Renal cortical epithelial cell (primary cell): ENCODE measurements at places on chromosomes 16 and 17. TPM values are rescaled to one million over a fixed set of nuclear protein-coding genes. Genes with fewer than 3 reads are reported as not detected.

DNA sequence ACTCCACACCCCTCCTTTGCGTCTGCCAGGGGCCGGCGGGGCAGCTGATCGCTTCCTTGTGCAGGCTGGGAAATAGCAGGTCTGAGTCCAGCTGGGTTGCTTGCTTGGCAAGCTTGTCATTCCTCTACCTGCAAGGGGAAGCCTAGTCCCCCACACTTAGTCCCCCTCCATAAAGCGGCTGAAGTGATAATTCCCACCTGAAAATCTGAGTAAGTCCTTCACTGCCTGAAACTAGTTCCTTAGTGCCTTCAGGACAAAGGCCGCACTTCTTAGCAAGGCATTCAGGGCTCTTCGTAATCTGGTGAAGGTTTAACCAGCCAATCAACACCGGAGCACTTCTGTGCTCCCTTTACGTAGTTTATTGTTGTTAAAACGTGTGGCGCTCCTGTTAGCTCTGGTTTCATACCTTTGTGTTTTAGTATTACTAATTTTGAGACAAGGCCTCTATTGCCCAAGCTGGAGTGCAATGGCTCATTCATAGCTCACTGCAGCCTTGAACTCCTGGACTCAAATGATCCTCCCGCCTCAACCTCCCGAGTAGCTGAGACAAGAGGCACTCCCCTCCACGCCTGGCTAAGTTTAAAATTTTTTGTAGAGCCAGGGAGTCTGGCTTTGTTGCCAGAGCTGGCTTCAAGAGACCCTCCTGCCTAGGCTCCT lies 817 bp downstream of the PSKH1 start:
- peak; percentile 42 for DNase-seq

GRCh38 chr17:60916043-60916442 lies 238.4 kb downstream of the BCAS3 start:
- DNase-seq = no peak

ITGB4 gene
- 76.9 and 82.5 TPM in 2 replicates for total RNA-seq

DNA sequence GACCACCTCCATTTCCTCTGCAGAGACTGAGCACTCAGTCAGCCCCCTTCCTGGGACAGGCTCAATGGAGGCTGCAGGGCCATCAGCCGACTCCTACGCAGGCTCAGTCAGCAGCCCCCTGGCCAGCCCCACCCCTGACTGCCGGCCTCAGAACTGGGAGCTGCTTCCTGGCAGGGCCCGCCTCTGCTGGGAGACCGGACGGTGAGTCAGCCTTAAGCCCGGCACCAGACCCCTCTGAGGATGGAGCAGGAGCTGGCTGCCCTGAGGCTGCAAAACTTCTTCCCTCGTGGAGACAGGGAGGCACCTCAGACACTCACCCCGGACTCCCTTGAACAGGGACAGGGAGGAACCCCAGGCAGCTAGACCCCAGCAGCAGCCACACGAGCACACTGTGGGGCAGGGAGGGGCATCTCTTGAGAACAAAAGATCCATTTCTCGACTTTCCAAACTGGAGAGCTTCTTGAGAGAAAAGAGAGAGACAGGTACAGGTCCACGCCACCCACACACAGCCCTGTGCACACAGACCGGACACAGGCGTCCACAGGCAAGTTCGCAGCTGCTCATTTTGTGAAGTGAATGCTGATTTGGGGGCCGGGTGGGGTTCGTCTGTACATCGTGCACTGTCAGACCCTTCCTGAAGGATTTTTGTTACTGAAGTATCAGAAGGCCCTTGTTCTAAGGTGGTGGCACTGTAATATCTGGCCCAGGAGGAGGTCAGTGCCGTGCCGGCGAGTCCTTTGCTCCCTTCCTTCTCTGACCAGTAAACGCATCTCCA lies 1.3 kb upstream of the TUBB3 start:
- DNase-seq = peak; percentile 88

DNA sequence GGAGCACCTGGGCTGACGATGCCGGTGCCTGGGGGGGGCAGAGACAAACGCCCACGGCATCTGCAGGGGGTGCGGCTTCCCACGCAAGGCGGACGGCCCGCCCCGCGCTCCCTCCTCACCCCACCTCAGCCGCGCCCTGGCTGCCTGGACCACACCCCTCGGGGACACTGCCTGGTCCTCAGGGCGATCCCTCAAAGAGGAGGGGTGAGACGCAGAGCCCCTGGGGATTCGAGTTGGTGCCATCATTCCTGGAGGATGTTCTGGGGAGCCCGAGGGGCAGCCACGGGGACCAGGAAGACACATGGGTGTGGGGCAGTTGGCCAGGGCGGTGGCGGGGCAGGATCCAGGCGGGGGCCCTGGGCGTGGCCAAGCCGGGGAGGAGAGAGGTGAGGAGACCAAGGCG lies 3.9 kb downstream of the IGFALS start:
- DNase-seq = no peak

NSMCE1 gene
- 72.1 and 94.6 TPM in 2 replicates for total RNA-seq

DNA sequence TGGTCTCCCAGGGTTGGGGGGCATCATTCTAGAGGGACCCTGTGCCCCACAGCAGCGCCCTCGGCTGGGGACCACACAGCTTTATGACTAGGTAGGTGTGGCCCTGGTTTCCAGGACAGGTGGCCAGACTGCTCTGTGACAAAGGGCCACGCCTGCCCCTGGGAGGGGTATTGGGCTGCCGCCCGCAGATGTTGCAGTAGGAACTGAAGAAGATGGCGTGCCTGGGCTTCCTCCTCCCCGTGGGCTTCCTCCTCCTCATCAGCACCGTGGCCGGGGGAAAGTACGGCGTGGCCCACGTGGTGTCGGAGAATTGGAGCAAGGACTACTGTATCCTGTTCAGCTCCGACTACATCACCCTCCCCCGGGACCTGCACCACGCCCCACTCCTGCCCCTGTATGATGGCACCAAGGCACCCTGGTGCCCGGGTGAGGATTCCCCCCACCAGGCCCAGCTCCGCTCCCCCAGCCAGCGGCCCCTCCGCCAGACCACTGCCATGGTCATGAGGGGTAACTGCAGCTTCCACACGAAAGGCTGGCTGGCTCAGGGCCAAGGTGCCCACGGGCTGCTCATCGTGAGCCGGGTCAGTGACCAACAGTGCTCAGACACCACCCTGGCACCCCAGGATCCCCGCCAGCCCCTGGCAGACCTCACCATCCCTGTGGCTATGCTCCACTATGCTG lies at the start of gene SPPL2C:
Gene SPPL2C, plus strand, starts transcription at position 187 of the 681 bp plus-strand sequence. Its CDS starts 26 bp downstream, at position 213.
- DNase-seq = no peak

- DNase-seq = no peak
These were observed 303.8 kb upstream of the ASIC2 start for GRCh38 chr17:33596899-33597298.

DNA sequence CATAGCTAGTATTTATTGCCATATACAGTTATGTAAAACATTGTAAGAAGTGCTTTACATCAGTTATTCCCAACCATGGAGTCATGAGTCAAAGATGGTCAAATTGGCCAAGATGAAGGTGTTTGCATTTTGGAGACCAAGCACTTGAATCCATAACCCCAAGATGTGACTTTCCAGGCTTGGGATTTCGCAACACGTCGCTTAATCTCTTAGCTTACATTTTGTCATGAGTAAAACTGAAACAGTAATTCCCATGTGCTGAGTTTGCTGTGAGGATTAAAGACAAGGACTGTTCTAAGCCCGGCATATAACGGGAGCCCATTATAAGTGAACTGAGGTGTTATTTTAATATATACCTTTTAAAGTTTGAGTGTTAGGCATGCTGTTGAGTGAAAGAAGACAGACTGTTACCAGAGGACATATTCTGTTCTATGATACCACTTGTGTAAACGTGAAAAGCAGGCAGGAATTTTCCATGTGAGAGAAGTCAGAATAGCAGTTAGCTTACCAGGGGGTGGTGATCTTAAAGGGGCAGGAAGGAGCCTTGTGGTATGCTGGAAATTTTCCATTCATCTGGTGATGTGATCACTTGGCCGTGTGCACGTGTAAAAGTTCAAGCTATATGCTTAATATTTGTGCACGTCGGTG lies 484.9 kb downstream of the WWOX start:
- DNase-seq = no peak

DNA sequence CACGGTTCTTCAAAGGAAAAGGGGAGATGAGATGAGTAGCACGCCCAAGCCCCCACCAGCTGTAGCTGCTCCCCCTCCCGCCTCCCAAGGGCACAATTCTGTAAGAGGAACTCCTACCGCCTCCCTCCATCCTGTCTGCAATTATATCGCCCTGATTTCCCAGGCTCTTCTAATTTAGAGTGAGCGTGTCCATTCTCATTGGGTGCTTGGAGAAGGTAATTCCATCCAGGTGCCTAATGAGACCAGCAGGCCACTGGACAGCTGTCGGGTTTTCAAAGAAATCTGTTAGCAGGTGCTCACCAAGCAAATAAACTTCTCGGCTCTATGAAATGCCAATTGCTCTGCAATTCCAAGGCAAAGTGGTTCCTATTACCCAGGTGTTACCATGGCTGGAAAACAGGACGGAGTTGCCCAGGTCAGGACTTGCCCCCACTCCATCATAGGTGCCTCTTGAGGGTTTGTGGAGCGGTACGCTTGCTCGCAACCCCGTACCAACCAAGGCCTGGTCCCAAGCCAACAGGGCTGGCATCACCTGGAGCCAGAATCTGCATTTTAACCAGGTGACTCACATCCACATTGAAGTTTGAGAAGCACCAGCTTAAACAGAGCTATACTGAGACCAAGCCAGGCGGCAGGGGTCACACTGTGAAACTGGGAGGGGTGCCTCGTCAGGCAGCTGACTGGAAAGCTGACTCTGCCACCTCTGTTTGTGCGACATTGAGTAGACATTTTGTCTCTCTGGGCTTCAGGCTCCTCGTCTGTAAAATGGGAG lies 16.5 kb upstream of the MEAK7 start:
- peak; percentile 62 for DNase-seq

DNA sequence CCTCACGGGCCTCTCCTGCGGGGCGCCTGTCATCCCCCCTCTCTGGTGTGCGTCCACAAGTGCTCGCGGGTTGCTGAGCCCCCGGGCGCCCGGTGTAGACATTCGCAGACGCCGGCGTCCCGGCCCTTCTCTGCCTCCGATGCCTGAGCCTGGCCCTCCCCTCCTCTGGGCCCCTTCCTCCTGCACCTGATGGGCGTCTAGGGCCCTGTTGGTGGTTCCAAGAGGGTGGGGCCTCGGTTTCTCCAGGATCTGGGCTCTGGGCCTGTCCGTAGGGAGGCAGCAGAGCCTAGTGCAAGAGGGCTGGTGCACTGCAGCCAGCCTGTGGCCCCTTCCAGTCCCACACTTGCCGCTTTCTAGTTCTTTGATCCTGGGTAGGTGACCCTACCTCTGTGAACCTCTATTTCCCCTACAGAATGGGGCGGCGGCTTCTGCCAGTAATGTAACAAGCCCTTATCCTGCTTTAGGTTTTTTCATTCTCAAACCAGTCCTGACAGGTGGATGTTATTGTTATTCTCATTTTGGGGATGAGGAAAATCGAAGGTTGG lies 623 bp downstream of the E4F1 start:
- DNase-seq = peak; percentile 25

HIGD1B gene
- not detected in 2 replicates for total RNA-seq

GRCh38 chr17:45752246-45752645 lies 31.9 kb upstream of the CRHR1 start:
- no peak for DNase-seq

KRT40 gene
- not detected in 2 replicates for total RNA-seq

FBXW10B gene
- 0.94 and 4.0 TPM in 2 replicates for total RNA-seq

DNA sequence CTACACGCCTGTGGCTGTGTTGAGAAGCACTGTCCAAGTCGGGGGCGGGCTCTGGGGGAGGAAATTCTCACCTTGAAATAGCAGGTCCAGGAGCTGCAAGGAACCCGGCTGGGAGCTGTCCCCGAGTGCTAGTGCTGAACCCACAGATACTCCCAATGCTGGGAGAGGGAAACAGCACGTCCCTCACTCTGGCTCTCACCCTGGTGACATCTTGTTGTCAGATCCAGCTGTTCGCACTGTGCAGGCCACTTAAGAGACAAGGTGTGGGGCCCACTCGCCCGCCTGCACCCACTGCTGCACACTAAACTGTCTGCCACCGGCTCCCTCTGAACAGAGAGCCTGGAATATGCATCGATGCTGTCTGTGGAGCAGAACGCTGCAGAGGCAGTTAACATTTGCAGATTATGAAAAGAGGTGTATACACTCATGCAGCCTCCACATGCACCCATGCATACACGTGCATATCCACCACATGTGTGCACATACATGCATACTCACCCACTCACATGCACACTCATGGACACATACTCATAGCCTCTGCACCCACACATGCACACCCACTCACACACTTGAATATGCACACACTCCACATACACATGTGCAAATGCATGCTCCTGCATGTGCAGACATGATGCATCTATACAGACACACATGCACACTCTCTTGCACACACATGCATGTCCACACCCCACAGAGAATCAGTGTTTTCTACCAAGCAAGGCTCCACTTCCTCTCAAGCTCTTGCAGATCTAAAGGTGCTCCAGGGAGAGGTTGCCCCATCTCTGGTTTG lies 42.0 kb downstream of the MGAT5B start:
- DNase-seq = peak; percentile 44

- DNase-seq = no peak
These were observed 852 bp downstream of the MARVELD3 start for GRCh38 chr16:71626858-71627213.

- no peak for DNase-seq
These were observed 5.1 kb downstream of the GALNS start for GRCh38 chr16:88851616-88852015.
